ENCODE measurements at places on chromosomes 6 and 20.

- no peak for DNase-seq
These were observed 48.7 kb downstream of the SCGN start for GRCh38 chr6:25700761-25701160.

- no peak for DNase-seq
These were observed 265.1 kb upstream of the CITED2 start for GRCh38 chr6:139639507-139639906.

DNA sequence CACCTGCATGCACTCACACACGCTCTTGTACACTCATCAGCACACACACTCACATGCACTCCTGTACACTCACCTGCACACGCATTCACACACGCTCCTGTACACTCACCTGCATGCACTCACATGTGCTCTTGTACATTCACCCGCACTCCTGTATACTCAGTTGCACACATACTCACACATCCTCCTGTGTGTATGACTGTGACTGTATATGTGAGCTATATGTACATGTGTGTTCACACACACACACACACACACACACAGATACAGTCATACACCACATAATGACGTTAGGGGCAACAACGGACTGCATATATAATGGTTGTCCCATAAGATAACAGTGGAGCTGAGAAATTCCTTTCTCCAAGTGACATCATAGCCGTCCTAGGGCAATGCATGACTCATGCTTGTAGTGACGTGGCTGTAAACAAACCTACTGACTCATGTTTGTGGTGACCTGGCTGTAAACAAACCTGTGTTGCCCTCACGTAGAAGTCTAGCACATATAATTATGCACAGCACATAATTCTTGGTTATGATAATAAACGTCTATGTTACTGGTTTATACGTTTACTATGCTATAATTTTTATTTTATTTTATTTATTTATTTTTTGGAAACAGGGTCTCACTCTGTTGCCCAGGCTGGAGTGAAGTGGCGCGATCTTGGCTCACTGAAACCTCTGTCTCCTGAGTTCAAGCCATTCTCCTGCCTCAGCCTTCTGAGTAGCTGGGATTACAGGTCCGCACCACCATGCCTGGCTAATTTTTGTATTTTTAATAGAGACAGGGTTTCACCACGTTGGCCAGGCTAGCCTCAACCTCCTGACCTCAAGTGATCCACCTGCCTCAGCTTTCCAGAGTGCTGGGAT lies 22.8 kb upstream of the TAF4 start:
- no peak for DNase-seq

DNA sequence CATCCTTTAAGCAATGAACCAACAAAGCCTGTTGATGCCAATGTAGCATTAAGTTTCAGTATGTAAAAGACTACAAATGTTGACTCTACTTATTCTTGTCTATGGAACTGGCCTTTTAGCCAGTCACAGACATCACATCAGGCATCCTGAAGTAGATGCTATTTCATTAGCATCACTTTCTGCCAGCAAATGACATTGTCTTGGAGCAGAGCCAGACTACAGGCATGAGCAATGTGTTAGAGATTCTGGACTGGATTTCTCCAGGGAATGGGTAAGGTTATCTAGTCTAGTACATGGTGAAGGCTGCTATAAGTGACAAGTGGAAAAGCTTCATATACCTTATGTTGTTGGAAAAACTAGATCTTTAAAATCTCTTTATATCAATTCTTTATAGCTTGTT lies 142.9 kb downstream of the ADGRB3 start:
- no peak for DNase-seq

- no peak for DNase-seq
These were observed 28.1 kb downstream of the PTPN1 start for GRCh38 chr20:50538276-50538675.

- DNase-seq = peak; percentile 73
These were observed 32.9 kb upstream of the ERVFRD-1 start for GRCh38 chr6:11144393-11144851.

DNA sequence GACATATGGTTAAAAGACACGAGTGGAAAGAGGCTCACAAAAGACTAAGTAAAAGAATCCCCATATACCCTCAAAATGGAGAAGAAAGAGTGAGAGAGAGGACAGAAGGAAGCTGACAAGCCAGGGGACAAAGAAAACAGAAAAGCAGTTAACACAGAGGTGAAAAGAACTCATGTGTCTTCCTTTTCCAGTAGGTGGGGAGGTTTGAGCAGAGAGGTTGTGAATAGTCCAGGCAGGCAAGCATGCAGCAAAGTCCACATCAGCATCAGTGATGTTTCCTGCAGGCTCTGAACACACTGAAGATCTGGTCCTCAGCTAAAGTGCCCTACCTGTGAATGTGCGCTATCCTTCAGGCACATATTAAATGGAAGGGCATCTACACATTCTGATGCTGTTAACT lies 196.5 kb upstream of the IRAK1BP1 start:
- no peak for DNase-seq

DNA sequence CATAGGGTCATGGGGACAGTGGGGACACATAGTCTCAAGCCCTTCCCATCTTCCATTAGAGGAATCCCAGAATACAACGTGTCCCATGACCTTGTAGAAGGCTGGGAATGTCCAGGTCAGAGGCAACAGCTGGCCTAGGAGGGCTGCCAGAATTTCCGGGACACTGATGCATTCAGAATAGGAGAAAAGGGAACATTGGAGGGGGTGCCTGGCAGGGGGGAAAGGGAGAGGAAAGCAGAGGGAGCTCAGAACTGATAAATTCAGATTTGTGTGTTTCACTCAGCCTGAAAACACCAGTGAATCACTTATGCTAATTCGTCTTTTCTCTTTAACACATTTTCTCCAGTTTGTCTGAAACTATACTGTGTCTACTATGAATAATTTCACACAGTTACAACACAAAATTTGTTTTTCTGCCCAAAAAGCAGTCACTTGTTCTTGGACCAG lies 35.5 kb upstream of the BMP2 start:
- no peak for DNase-seq

DNA sequence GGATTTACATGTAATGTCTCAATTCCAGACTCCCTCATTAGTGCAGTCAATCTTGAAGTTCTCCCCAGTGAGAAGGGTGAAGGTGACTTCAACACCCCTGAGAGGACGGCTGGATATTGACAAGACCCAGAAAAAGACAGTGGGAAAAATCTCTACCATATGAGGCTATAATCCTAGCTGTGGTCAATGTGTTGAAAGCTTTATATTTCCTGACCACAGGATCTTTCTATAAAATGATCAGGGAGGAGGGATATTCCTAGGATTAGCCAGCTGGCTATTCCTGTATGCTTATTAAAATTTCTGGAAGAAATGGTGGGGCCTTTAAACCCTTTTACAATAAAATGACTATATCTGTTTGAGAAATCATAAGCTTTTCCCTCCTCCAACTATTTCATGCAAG lies 43.0 kb downstream of the TFAP2B start:
- no peak for DNase-seq

- no peak for DNase-seq
These were observed 391.8 kb upstream of the MMS22L start for GRCh38 chr6:97674802-97675201.

- no peak for DNase-seq
These were observed 37.5 kb upstream of the BEND3 start for GRCh38 chr6:107152638-107153430.

DNA sequence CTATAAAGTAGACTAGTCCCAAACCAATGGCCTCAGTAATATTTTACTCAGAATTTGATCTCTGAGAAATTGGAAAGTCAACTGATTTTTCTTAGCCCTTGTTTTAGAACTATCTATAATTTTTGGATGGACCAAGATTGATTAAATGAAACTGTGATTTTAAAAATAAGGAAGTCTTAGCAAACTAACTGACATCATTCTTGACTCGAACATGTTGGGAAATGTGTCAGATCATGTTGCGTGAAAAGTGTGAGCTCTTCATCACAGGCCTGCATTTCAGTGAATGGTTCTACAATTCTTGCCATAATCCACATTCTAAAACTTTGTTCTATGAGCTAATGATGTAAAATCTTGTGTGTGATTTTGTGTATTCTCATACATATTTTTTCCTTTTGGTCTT lies 11.0 kb downstream of the TNFAIP3 start:
- DNase-seq = no peak

- no peak for DNase-seq
These were observed 116.4 kb downstream of the AKAP7 start for GRCh38 chr6:131251590-131252199.

DNA sequence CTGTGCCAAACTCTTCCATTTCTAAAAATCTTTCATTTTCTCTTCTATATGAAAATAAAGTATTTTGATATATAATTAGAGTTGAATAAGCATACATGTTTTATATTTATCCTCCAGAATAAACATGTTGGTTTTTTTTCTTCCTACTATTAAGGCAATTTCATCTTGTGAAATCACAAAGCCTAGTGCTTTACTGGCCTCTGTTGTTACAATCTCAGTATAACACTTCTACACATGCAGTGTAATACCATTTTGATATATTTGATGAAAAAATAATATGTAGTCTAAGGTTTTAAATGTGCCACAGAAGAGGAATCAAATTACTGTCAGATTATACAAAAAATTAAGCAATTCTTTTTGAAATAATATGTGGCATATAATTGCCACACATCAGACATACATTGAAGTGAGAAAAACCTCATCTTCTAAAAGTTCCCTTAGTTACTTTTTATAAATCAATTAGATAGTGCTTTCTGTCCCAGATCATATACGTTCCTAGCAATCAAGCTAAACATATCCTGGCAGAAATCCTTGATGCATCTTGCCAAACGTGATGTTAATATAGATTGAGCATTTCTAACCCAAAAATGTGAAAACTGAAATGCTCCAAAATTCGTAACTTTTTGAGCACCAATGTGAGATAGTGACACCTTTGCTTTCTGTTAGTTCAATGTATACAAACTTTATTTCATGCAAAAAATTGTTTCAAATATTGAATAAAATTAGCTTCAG lies 225.1 kb upstream of the MANEA start:
- DNase-seq = no peak

DNA sequence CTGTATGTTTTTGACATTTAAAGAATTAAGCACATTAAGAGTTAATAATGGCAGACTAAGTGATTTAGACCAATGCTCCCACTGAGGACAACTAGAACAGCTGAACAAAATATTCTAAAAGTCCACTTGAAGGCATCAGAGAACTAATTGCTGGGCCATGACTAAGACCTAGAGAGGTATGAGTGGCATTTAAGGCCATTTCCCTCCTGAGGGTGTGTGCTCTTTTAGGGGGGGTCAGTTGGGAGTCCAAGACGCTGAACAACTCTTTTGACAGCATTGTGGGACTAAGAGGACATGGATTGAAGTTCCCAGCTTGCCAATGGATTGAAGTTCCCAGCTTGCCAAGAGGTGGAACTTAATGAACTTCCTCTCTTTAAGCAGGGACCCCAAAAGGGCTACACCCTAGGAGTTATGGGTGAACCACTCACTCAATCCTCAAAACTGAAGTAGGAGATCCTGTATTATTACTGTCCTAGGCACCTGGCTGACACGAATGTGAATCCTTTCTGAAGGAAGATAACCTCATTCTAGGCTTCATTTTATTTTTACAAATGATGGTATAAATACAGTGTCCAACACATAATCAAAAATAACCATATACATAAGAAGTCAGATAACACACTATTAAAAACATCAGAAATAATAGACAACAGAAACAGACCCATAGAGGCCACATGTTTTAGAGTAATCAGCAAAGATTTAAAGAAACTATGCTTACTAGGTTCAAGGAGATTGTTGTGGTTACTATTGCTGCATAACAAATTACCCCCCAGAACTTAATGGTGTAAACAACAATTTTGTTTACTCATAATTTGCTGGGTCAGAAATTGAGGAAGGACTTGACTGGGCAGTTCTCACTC lies 175.1 kb downstream of the VEGFA start:
- DNase-seq = no peak

DNA sequence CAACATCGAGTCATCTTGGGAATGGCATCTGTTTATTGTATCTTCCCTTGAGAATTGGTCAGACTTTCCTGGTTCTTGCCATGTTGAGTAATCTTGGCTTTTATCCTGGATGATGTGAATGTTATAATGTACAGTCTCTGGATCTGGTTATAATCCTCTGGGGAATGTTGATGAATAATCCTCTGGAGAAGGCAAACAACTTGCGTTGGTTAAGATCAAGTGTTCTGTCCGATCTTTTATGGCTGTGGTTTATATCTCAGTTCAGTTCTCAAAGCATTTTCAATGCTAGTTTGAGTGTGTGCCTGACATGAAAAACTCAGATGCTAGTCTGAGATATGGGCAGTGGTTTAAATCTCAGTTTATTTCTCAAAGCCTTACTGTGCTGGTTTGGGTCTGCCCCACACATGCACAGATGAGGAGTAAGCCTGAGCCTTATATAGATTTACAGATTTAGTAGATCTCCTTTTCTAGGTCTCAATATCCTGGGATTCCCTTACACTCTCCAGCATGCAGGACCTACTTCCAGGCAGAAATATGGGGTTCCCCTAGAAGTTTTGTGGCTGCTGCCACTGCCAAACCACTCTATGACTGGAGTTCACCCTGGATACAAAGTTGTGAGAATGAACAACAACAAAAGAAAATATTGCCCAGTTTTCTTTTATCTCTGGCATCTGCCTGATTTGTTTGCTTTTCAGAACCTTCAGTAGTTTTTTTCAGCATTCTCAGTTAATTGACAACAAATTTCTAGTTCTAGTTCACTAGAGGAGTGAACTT lies 191.8 kb upstream of the MAN1A1 start:
- no peak for DNase-seq

GRCh38 chr6:143333749-143334520 lies 116.6 kb downstream of the ADAT2 start:
- DNase-seq = peak; percentile 27

All from stimulated activated CD4-positive, alpha-beta T cell treated with anti-CD3 and anti-CD28 coated beads, Interleukin-1b, Interleukin-23, amount 100 ng/mL, for 48 hours (primary cell).